Thoracic aorta (tissue), 2 donors: ENCODE measurements at places on chromosomes 7 and 10. TPM values are rescaled to one million over a fixed set of nuclear protein-coding genes. Genes with fewer than 3 reads are reported as not detected.

Gene GNA12
- 27.6 TPM for total RNA-seq

Gene TMEM273
- 9.6 TPM for total RNA-seq

Gene NKX2-3
- total RNA-seq, result not detected

Gene TCF7L2
- 50.5 TPM for total RNA-seq

Gene SRI
- 85.2 TPM for total RNA-seq

Gene HPS1
- total RNA-seq, result 60.1 TPM

Gene LGI1
- total RNA-seq, result 4.7 TPM

Gene DRGX
- not detected for total RNA-seq

Gene TMEM196
- total RNA-seq, result not detected

Gene ZP3
- 1.6 TPM for total RNA-seq

Gene CISD1
- total RNA-seq, result 7.5 TPM

Gene HYAL4
- not detected for total RNA-seq

Gene HABP2
- total RNA-seq, result not detected

Gene CALML5
- not detected for total RNA-seq

Gene MYL10
- not detected for total RNA-seq

Gene TMEM140
- 27.6 TPM for total RNA-seq

Gene NPY
- not detected for total RNA-seq

Gene GSAP
- 19.6 TPM for total RNA-seq

Gene PLXDC2
- total RNA-seq, result 105 TPM

Gene IRF5
- total RNA-seq, result 11.9 TPM

Gene SAP25
- total RNA-seq, result 0.81 TPM

Gene CREM
- total RNA-seq, result 53.4 TPM

Gene C10orf53
- not detected for total RNA-seq

Gene RPS24
- total RNA-seq, result 1,219 TPM

Gene FKBP6
- not detected for total RNA-seq

Gene C10orf62
- not detected for total RNA-seq

Gene PLEKHS1
- total RNA-seq, result not detected

Gene PON3
- not detected for total RNA-seq

Gene ANKRD1
- total RNA-seq, result 6.6 TPM

Gene DNAJC12
- total RNA-seq, result 1.2 TPM

Gene RAB19
- not detected for total RNA-seq

Gene TAS2R41
- 2.5 TPM for total RNA-seq

Gene CTNNA3
- 1.2 TPM for total RNA-seq

Gene SEMA3E
- 3.4 TPM for total RNA-seq

Gene GPR15LG
- not detected for total RNA-seq

Gene BAMBI
- total RNA-seq, result 24.8 TPM

Gene ALOX5
- total RNA-seq, result 69.7 TPM

Gene CALML3
- total RNA-seq, result not detected

Gene PRF1
- total RNA-seq, result 5.4 TPM

Gene DNA2
- 5.1 TPM for total RNA-seq

Gene TMEM72
- total RNA-seq, result not detected

Gene MEIG1
- total RNA-seq, result not detected

Gene SMARCD3
- total RNA-seq, result 51.1 TPM

Gene TUBB8
- total RNA-seq, result not detected

Gene PLPP4
- total RNA-seq, result not detected

Gene C10orf105
- 0.14 TPM for total RNA-seq

Gene FRMPD2
- not detected for total RNA-seq

Gene FBH1
- 93.7 TPM for total RNA-seq

Gene TCERG1L
- total RNA-seq, result not detected

Gene ASB10
- total RNA-seq, result not detected

Gene NUTM2A
- total RNA-seq, result 2.7 TPM

Gene SYT15
- 7.1 TPM for total RNA-seq

Gene CFTR
- not detected for total RNA-seq

Gene CTAGE4
- 1.6 TPM for total RNA-seq

Gene GPR37
- 2.8 TPM for total RNA-seq

Gene CHN2
- total RNA-seq, result 44.7 TPM

Gene TMEM176A
- total RNA-seq, result 9.1 TPM

Gene IGFBP1
- not detected for total RNA-seq
